T1000 (cell line): ENCODE measurements at places on chromosomes 12 and 14.
A peak's percentile ranks its signal among the peaks of the same experiment; 100 is the strongest.

DNA sequence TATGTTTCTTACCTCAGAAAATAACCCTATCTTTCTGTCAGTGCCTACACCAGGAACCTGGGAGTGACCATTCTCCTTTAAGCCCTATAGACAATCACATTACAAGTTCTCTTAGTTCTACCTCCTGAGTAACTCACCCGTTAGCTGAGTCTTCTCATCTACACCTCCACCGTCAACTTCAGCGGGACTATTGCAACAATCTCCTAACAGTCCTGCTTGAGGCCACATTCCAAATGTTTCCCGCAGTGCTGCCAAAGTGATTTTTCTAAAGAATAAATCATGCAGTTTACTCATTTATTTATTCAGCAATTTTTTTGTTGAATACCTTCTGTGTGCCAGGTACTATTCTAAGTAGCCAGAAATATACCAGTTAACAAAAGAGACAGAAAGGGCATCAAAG is 285.0 kb upstream of the GRIP1 start:
- DNase-seq: no peak

DNA sequence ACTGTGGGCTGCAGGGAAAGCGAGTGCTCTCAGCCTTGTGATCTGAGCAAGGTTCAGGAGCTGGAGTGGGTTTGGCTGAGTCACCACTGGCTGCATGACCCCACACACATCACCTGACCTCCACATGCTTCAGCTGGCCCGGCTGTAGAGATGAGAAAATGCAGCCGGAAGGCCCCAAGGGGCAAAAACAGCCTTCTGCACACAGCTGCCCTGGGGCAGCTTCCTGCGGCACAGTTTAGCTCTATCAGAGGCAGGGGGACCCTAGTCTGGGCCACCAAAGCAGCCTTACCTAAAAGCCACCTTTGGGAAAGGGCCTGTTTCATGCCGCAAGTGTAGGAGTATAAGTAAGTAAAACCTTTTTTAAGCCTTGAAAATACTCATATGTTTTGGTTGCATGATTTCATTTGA is 123.3 kb downstream of the SSPN start:
- peak; percentile 61 for DNase-seq

DNA sequence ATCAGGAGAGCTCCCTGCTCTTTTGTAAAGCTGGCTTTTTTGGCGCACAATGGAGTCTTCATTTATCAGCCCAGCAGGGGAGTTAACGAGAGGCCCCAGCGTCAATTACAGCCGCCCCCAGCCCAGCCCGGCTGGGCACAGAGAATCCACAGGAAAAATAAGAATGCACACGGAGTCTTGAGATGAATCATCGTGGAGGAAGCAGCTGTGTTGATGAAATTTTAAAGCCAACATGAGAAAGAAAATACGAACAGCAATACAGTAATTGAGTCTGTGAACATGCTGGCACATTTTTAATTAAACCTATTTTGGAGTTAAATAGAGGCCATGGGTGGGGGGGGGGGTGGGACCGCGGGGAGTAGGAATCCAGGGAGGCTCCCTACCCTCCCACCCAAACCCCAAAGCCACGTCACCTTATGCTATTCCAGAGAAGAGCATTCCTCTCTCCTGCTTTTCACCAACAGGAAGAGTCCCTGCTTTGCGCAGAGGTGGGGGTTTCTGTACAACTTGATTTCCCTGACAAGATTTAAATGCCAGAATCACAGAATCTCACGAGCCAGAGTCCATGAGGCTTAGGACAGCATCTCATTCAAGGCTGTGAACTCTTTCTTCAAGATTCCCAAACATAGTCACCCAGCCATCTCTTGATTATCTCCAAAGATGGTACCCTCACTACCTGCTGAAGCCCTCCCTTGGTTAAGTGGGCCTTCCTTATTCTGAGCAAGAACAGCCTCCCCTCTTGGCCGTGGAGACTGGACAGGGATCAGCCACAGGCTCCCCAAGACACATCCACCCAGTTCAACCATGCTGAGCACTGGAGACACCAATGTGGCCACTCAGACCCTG is 50.3 kb downstream of the CCNK start:
- DNase-seq: no peak

DNA sequence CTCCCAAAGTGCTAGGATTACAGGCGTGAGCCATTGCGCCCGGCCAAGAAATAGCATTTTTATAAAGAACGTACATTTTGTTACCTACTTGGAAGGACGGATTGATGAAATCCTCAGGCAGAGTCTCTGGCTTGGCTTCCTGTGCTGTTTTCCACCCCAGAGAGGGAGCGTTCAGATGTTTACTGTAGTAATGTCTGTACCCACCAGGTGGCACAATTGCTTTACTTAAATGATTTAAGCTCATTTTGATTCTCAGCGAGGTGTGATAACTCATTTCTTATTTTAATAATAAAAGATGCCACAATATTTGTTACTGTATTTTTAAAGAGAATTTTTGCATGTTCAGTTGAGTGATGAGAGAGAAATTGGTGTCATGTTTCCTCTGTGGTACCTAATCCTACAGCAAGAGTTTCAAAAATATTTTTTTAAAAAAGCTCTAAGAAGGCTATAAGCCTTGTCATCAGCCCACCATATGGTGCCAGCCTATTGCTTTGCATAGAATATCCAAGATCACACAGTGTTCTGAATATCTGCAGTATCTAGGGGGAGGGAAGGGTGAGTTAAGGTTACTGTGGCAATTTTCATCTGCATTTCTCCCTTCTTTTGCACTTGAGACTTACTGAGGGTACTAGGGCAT is 82.6 kb upstream of the TRAF3 start:
- DNase-seq: peak; percentile 1

- DNase-seq: no peak
These were observed 116.6 kb upstream of the MED13L start for GRCh38 chr12:116393859-116394650.

- no peak for DNase-seq
These were observed 1.3 kb downstream of the ACADS start for GRCh38 chr12:120726961-120727360.

DNA sequence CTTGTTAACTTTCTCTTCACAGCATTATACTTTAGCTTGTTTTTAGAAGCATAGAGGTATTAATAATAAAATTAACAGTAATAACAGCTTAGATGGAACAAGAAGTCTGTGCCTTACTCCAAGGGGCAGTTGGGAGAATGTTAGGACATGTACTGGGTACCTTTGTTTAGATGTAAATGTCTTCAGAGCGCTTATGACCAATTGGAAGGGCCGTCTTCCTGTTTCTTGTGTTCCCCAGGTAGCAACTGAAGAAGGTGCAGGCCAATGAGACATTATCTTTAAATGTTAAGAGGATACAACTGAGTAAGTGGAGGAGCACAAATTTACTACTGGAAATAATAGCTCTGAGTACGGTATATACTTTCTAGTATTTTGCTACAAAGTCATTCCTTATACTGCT is 180.9 kb upstream of the SYT1 start:
- no peak for DNase-seq

DNA sequence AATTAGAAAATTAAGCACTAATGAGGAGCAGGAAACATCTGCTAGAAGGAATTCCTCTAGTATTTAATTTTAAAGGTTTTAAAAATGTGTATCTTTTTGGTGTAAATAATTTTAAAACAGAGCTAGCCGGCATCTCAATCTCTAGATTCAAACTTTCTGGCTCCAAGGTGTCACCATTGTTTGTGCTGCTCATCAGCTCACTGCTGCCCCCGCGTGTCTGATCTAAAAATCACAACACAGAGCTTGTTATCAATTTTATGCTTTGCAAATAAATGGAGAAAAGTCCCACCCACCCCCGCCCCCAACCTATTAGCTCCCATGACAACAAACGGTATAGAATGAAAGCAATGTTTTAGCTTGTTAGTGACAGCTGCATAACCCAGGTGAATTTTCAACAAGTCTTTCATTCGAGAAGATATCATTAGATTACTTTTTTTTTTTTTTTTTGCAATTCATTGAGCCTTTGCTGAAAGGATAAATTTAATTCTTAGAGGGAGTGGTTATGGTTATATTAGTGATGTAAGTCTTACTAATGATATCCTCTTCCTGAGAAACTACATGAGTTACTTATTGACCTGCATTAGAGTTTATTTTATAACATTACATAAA is 11.3 kb upstream of the ABHD12B start:
- peak; percentile 67 for DNase-seq

DNA sequence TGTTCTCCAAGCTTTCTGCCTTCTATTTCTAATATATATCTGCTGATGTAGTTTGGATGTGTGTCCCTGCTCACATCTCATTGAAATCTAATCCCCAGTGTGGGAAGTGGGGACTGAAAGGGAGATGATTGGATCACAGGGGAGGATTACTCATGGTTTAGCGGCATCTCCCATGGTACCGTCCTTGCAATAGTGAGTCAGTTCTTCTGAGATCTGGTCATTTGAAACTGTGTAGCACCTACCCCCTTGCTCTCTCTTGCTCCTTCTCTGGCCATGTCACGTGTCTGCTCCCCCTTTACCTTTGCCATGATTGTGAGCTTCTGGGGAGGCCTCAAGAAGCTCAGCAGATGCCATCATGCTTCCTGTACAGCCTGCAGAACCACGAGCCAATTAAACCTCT is 26.2 kb upstream of the ALX1 start:
- no peak for DNase-seq

GRCh38 chr12:109619002-109619604 is 45.5 kb downstream of the MVK start:
- no peak for DNase-seq

- no peak for DNase-seq
These were observed 117.0 kb upstream of the DYRK2 start for GRCh38 chr12:67531501-67531900.
